ENCODE measurements at places on chromosomes 6 and 20.

DNA sequence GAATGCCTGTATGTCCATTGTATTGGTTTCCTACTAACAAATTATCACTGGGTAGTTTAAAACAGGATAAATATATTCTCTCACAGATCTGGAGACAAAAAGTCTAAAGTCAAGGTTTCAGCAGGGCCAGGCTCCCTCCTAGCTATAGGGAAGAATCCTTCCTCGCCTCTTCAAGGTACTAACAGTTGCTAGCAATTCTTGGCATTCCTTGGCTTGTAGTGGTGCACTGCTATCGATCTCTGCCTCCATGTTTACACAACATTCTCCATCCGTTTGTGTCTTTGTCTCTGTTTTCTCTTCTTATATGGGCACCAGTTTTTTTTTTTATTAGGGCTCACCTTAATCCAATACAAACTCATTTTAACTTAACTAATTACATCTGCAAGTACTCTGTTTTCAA, 48.9 kb downstream of the OR2B6 start:
- no peak for DNase-seq

GRCh38 chr6:3795836-3796718, 44.6 kb upstream of the PXDC1 start:
- DNase-seq = no peak

GRCh38 chr6:119234457-119234856, 115.1 kb downstream of the MAN1A1 start:
- DNase-seq = no peak

- DNase-seq = no peak
These were observed 17.3 kb upstream of the ELOVL4 start for GRCh38 chr6:79964607-79965081.

DNA sequence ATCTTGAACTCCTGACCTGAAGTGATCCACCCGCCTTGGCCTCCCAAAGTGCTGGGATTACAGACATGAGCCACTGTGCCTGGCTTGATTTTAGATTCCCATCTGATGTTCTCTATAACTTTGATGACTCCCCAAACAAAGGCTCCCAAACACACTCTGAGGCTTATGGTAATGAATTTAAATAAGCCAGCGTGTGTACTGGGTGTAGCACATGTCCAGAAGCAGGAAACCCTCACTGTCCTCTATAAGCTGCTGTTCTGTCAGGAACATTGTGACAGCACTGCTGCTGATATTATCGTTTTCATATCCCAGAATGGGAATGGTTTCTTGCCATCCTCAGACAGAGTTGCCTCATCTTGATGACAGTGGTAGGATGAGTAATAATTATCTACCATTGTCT, 54.1 kb upstream of the SALL4 start:
- no peak for DNase-seq

- peak; percentile 33 for DNase-seq
These were observed 66.4 kb downstream of the PKHD1 start for GRCh38 chr6:52020945-52021570.

Data from hematopoietic multipotent progenitor cell treated with erythropoietin and hydrocortisone succinate and interleukin-3 and kit ligand, for 8 days (in vitro differentiated cells).